Activated CD4-positive, alpha-beta T cell treated with anti-CD3 and anti-CD28 coated beads, Interleukin-2, amount 10 ng/mL, durations not matched to agents 7 days and 5 days (primary cell): ENCODE measurements at places on chromosomes 4 and X. TPM values are rescaled to one million over a fixed set of nuclear protein-coding genes. Genes with fewer than 3 reads are reported as not detected.

DNA sequence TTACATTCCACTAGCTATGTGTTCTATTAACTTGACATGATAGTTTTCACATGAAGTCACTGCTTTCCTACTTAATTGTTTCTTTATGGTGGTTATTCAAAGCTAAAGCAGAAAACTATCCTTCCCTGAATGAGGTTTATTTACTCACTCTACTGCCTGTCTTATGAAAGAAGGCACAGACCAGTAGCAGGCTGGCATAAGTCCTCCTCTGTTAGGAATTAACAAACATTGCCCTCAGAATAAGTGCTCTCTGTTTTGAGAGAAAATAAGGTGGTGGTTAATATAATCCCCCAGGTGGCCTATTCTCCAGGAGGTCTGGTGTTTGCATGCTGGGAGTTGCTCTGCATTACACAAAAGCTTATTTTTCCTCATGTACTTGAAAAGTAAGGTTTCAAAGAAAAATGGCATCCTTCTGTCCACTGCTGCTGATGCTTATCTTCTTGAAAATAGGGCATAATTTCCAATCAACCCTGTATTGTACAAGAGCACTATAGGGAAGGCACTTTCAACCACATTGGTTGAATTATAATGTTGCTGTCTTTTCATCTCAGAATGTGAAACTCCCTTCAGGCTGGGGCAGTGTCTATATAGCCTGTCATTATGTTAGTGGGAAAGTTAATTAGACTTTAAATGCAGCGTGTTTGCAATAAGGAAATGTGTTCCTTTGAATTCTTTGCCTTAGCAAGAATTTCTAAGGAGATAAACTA is 119.7 kb upstream of the TBC1D9 start:
- no peaks in the 10 kb centered on the region for H3K36me3 ChIP-seq
- DNase-seq, result no peak
- H3K27ac ChIP-seq, result no peak overlapping the region
- H3K4me3 ChIP-seq, result no peak overlapping the region
- peaks cover 15% of the 10 kb centered on the region for H3K27me3 ChIP-seq
- H3K4me1 ChIP-seq, result no peaks in the 10 kb centered on the region

- DNase-seq, result no peak
- no peaks in the 10 kb centered on the region for H3K36me3 ChIP-seq
- no peak overlapping the region for H3K27ac ChIP-seq
Measured at GRCh38 chr4:105650190-105650589, 58.3 kb downstream of the INTS12 start.

GRCh38 chrX:123771449-123772064 is 38.7 kb upstream of the THOC2 start:
- no peak overlapping the region for H3K4me3 ChIP-seq
- no peak for DNase-seq
- H3K27ac ChIP-seq, result no peak overlapping the region
- no peaks in the 10 kb centered on the region for H3K27me3 ChIP-seq

DNA sequence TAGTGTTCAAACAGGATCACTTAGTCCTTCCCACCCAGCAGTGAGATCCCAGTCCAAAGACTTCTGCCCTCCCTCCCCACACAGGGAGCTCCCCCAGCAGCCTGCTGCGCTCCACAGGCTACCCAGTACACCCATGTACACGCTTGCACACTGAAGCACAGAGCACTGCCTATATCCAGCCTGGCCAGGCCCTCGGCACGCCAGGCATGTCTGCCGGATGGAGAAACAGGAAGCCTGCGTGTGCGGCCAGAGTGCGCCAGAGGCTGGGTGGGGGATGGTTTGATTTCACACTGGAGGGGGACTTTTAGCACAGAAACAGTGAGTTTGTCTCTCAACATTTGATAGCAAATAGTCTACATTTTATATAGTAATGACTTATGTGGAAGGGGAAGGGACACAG is 833.5 kb upstream of the IGFBP7 start:
- H3K4me3 ChIP-seq, result no peak overlapping the region
- H3K4me1 ChIP-seq, result no peaks in the 10 kb centered on the region
- no peak for DNase-seq
- no peak overlapping the region for H3K27ac ChIP-seq
- no peaks in the 10 kb centered on the region for H3K36me3 ChIP-seq

- no peak overlapping the region for H3K27ac ChIP-seq
- no peak overlapping the region for H3K4me3 ChIP-seq
- H3K36me3 ChIP-seq, result no peaks in the 10 kb centered on the region
- no peaks in the 10 kb centered on the region for H3K4me1 ChIP-seq
- DNase-seq, result no peak
Measured at GRCh38 chr4:160026721-160027120, 923.8 kb downstream of the RAPGEF2 start.

GRCh38 chr4:81214144-81214880 is 710 bp downstream of the PRKG2 start:
- peaks cover 44% of the 10 kb centered on the region for H3K27me3 ChIP-seq
- peak overlapping the region; percentile 54 for H3K4me3 ChIP-seq
- H3K4me1 ChIP-seq, result peaks cover 9% of the 10 kb centered on the region
- no peak overlapping the region for H3K27ac ChIP-seq
- H3K36me3 ChIP-seq, result no peaks in the 10 kb centered on the region

GRCh38 chr4:136925203-136925602 is 607.1 kb downstream of the PCDH18 start:
- no peak for DNase-seq
- no peak overlapping the region for H3K27ac ChIP-seq

GRCh38 chr4:83189631-83190136 is 75.2 kb upstream of the PLAC8 start:
- no peak overlapping the region for H3K27ac ChIP-seq
- no peaks in the 10 kb centered on the region for H3K27me3 ChIP-seq
- H3K4me1 ChIP-seq, result no peaks in the 10 kb centered on the region
- peaks cover 9% of the 10 kb centered on the region for H3K36me3 ChIP-seq

DNA sequence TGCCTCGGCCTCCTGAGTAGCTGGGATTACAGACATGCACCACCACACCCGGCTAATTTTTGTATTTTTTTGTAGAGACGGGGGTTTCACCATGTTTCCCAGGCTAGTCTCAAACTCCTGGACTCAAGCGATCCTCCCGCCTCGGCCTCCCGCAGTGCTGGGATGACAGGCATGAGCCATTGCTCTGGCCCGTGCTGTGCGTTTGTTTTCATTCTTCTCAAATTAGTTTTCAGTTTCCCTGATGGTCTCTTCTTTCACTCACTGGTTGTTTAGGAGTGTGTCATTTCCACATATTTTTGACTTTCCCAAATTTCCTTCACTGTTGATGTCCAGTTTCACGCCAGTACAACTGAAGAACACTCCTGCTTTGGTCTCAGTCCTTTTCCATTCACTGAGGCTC is 31.8 kb downstream of the SH3TC1 start:
- no peaks in the 10 kb centered on the region for H3K36me3 ChIP-seq
- H3K27me3 ChIP-seq, result no peaks in the 10 kb centered on the region
- DNase-seq, result no peak

DNA sequence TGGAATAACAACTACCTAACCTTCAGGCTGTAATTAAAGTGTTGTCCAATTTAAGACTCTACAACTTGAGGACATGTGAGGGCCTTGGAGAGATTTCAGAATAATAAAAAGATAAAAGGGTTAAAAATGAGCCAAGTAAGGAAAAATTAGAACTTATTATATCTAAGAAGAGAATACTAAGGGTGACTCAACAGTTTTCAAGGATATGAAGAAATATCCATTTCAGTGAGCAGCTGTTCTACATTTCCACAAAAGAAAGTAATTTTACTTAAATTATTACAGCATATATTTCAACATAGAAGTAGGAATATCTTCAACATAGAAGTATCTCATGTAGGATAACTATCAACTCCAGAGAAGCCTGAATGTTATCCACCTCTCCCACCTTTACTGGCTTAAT is 11.3 kb downstream of the SNX12 start:
- no peaks in the 10 kb centered on the region for H3K27me3 ChIP-seq
- H3K4me3 ChIP-seq, result no peak overlapping the region
- peaks cover 39% of the 10 kb centered on the region for H3K36me3 ChIP-seq
- H3K27ac ChIP-seq, result no peak overlapping the region

Gene FAM53A
- total RNA-seq, result 1.6 TPM

Gene VSIG1
- 9.9 TPM for total RNA-seq
